ENCODE measurements at places on chromosomes 11 and 22.

DNA sequence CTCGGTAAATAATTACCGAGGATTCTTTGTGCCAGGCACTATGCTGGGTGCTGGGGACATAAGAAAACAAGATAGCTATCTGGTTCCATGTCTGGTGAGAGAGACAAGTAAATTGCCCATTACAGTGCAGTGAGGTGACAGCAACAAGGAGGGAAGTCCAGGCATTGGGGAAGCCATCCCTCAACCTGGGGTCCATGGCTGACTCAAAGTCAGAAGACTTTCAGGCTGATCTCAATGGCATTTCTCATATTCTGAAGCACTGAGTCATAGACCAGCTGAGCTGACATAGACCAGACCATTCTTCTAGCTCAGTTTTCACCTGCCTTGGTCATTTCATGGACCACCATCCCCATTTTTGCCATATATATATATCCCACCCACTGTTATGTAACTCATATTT lies 158.8 kb downstream of the TTC17 start:
- DNase-seq = no peak

GRCh38 chr22:35444685-35445399 lies 44.9 kb downstream of the MCM5 start:
- no peak for DNase-seq

GRCh38 chr11:102026217-102026616 lies 21.0 kb upstream of the CFAP300 start:
- no peak for DNase-seq

DNA sequence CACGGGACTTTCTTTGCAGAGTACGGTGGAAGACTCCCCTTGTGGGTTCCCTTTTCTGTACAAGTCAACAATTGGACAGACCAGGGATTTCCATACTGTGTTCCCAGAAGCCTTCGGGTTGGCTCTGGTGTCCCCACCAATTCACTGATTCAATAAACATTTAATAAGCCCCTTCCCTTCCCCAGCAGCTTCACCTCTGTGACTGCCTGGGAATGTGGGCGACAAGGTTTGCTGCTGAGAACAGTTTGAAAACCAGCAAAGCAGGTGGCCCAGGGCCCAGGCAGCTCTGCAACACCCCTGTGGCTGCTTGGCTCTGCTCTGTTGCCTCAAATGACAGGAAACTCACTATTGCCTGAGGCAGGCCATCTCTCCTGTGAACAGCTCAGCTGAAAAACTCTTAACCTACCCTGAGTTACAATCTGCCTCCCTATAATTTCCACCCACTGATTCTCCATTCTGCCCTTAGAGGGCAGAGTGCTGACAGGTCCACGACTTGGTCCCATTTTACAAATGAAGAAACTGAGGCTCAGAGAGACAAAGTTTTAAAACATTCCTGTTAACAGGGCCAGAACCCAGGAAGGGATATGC lies 10.4 kb downstream of the ADORA2A start:
- no peak for DNase-seq

- no peak for DNase-seq
Observed at GRCh38 chr22:38742176-38742942, 13.4 kb downstream of the SUN2 start.

DNA sequence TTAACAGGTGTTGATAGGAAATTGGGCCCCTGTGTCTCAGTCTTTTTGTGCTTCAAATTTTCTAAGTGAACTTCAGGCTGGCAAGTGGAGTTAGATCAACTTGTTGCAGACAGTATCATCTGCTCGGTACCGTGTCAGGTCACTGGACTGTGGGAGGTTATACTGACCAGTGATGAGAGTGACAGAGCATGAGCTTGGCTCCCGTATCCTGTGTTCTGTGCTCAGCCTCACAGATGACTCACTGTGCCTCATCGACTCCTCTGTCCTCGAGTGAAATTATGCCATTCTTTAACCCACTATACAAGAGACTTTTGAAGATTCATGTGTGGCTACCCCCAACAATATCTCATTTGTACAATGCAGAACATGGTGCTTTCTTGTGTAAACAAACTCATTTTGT lies 7.9 kb downstream of the GRAP2 start:
- DNase-seq = peak; percentile 66

- no peak for DNase-seq
Observed at GRCh38 chr11:132062031-132062430, 691.6 kb downstream of the NTM start.

DNA sequence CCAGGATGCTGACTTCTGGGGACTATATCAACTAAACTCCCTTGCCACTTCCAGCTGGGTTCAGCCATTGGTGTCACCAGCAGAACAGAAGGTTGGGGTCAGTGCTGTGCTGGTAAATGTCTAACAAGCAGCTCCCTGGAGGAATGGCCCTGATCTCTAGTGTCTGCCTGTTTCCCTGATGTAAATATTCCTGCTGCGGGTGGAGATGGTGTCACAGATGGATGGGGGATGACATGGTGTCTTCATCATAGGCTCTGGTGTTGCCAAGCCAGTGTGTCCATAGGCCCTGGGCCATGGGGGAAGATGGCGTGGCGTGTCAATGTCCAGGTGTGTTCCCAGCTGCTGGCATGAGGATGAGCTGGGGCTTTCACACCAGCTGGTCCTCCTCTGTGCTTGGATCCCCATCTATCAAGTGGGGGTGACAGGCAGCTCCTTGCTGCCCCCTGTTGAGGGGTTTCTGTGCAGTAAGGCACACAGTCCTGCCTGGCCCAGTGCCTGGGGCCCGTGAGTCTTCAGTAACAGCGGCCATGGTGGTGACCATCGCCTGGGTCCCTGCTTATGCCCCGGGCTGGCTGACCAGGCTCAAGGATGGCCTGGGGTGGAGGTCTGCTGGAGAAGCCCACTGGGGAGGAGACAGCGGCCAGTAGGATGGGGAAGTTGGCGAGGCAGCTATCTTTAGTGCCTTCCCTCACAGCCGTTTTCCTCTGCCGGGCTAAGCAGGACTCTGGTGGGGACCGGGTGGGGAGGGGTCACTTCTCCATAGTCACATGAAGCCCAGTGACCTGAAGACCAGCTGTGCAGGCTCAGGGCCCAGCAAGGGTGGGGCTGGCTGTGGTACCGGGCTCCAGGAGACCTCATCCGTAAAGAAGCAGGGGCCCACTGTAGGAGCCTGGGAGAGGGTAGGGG lies 12.7 kb downstream of the RPL3 start:
- no peak for DNase-seq

GRCh38 chr11:72642884-72643522 lies 31.2 kb downstream of the PDE2A start:
- peak; percentile 42 for DNase-seq

Measured in T-helper 2 cell (primary cell).